Left lung (tissue), 14 donors: ENCODE measurements at places on chromosomes 12 and 14. TPM values are rescaled to one million over a fixed set of nuclear protein-coding genes. Genes with fewer than 3 reads are reported as not detected.
A peak's percentile ranks its signal among the peaks of the same experiment; 100 is the strongest.

Gene NRIP2
- total RNA-seq: 0.79 TPM

Gene GRIP1
- 2.5 TPM for total RNA-seq

Gene FGF6
- total RNA-seq: not detected

Gene ATN1
- total RNA-seq: 107 TPM

Gene ITGB7
- 10.9 TPM for total RNA-seq

Gene BDKRB1
- total RNA-seq: not detected

Gene SLC2A14
- 2.5 TPM for total RNA-seq

Gene SOAT2
- not detected for total RNA-seq

Gene OR6C6
- total RNA-seq: not detected

Gene BEST3
- not detected for total RNA-seq

Gene ANKRD33
- not detected for total RNA-seq

Gene IKZF4
- 8.5 TPM for total RNA-seq

Gene TXNDC16
- 6.2 TPM for total RNA-seq

Gene CLMN
- 30.0 TPM for total RNA-seq

Gene SLC6A15
- 0.21 TPM for total RNA-seq

DNA sequence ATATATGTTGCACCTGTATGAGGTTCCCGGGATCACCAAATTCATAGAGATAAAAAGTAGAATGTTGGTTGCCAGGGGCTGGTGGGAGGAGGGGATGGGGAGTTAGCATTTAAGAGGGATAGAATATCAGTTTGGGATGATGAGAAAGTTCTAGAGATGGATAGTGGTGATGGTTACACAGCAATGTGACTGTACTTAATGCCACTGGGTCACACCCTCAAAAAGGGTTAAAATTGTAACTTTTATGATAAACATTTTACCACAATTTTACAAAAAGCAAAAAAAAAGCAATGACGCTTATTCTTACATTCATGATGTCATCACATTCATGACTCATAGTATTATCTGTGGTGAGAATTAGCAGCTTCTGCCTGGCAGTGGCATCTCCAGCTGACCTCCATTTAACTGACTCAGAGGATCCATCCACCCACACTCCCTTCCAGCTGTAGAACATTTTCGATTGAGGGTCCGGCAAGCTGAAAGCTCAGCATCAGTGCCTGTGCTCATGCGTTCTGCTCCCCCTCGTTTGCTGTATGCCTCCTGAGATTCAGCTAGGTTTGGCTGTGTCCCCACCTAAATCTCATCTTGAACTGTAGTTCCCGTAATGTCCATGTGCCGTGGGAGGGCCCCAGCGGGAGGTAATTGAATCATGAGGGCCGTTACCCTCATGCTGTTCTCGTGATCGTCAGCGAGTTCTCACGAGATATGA lies 64.8 kb upstream of the TMEM260 start:
- no peak for DNase-seq

- DNase-seq: no peak
Observed at GRCh38 chr12:124007826-124008570, 35.0 kb downstream of the ZNF664 start.

- DNase-seq: no peak
Observed at GRCh38 chr12:88266806-88267360, 124.8 kb downstream of the TMTC3 start.

GRCh38 chr12:26346736-26347135 lies 151.4 kb downstream of the SSPN start:
- no peak for DNase-seq

DNA sequence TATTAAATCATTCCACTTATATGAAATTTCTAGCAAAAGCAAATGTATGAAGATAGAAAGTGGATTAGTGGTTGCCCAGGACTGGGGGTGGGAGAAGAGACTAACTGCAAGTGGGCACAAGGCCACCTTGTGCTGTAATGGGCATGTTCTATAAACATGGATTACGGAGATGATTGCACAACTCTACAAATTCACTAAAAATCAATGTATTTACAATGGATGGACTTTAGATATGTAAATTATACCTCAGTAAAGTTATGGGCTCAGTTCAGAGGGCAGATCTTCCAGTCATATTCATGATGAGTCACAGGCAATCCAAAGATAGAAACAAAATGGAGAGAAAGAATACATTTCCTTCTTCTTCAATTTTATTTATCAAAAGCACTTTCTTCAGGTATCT lies 173.9 kb downstream of the NDUFA12 start:
- no peak for DNase-seq

GRCh38 chr14:101875041-101875726 lies 89.2 kb upstream of the DYNC1H1 start:
- DNase-seq: no peak

GRCh38 chr12:87783467-87783866 lies 245.7 kb downstream of the C12orf50 start:
- no peak for DNase-seq

- no peak for DNase-seq
Observed at GRCh38 chr12:71492604-71493003, 53.0 kb downstream of the LGR5 start.

- no peak for DNase-seq
Observed at GRCh38 chr12:51910168-51910567, 2.9 kb downstream of the ACVRL1 start.

DNA sequence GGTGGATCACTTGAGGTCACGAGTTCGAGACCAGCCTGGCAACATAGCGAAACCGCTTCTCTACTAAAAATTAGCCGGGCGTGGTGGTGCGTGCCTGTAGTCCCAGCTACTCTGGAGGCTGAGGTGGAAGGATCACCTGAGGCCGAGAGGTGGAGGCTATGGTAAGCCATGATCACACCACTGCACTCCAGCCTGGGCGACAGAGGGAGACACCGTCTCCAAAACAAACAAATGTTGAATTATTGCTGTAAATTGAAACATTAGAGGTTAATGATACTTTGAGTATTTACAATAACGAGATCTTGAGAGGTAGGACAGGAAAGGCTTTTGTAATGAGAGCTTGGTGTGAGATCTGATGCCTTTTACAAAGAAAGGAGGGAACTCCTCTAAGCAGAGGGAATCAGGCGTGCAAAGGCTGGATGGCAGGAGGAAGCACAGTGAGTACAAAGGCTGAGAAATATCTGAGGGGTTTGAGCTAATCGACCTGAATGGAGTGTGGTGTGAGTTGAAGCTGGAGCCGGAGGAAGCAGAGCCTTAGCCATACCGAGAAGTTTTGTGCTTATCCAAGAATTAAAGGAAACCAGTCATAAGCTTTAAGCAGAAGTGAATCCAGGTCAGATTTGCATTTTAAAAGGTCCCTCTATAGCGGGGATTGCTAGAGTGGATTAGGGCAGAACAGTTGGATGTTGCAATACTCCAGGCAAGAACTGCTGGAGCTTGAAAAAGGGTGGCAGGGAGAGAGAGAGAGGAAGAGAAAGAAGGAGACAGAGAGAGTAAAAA lies 1.1 kb downstream of the RHNO1 start:
- no peak for DNase-seq

- DNase-seq: no peak
Observed at GRCh38 chr14:68413509-68413908, 379.4 kb downstream of the ZFP36L1 start.

DNA sequence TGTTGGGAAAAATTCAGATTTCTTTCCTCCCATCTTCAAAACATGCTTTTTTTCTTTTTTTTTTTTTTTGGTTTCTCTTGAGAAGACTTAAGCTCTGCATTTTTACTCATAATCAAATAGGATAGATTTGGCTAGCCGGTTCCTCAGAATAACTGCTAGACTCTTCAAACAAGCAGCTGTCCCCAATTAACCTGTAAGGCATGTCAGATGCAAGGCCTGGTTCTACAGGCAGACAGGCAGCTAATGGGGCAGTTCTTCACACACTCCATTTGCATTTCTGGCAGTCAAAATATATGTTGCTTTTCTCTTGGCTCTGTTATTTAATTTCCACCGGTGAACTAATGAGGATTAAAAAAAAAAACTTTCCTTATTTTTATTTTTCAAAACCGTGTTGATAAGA lies 228.0 kb upstream of the ATP2B1 start:
- no peak for DNase-seq

DNA sequence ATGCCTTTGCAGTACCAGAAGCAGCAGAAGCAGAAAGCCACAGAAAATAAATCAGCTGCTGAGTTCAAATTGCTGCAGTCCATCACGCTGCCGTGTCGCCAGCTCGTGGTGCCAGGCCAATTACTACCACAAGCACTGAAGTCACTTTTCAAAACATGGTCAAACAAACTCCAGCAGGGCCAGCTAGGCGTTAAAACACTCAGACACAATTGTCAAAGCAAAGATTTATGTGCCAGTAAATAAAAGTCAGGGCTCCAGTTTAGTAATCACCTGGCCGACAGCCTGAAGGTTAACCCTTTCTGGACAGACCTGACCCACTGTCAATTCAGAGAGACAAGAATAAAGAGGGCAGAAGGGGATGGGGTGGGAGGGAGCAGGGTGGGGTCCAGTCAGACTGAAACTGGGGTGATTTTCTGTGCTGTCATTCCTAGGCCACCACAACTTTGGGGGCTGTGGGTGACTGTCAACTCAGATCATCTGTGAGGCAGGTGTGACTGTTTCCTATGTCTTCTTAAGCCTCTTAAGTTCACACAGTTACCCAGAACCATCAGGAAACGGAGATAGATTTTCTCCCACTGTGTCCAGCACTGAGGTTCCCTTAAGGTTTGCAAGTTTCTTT lies 109.8 kb upstream of the FUT8 start:
- DNase-seq: no peak

GRCh38 chr12:10826258-10826657 lies at the start of gene TAS2R10:
Gene TAS2R10, minus strand, starts transcription at chr12:10826358. Its CDS starts 89 bp downstream, at chr12:10826269.
- DNase-seq: no peak

- DNase-seq: no peak
Observed at GRCh38 chr12:16828891-16829290, 222.9 kb upstream of the LMO3 start.

- no peak for DNase-seq
Observed at GRCh38 chr12:117599849-117600248, 238.4 kb upstream of the NOS1 start.

- DNase-seq: peak; percentile 30
Observed at GRCh38 chr14:75469606-75470237, 41.9 kb downstream of the JDP2 start.

DNA sequence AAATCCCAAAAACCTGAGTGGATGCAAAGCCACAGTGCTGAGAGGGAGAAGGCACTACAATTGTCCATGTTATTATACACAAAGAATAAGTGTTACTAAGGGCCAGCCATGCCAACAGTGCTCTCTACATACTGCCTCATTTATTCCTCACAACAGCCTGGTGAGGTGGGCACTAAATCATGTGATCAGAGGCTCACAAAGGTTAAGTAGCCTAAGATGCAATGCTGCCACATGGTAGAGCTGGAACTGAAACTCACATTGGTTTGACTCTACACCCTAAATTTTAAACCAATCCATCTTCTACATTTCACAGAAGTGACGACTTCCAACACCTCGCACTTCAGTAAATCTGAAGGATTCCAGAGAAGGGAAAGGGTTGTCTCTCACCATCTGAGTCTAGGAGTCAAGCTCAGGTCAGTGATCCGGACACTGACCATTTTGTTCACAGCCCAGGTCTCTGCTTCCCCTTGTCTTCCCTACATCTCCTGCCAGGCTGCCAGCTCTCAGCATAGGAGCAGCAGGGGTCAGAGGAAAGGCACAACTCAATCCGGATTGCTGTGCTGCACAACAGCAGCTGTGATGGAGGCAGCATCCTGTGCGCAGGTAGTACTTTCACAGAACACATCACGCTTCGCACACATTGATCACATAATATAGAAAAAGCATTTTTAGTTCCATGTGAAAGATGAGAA lies 29.6 kb downstream of the NID2 start:
- no peak for DNase-seq

GRCh38 chr12:113396828-113397496 lies 6.7 kb downstream of the SDS start:
- DNase-seq: no peak

DNA sequence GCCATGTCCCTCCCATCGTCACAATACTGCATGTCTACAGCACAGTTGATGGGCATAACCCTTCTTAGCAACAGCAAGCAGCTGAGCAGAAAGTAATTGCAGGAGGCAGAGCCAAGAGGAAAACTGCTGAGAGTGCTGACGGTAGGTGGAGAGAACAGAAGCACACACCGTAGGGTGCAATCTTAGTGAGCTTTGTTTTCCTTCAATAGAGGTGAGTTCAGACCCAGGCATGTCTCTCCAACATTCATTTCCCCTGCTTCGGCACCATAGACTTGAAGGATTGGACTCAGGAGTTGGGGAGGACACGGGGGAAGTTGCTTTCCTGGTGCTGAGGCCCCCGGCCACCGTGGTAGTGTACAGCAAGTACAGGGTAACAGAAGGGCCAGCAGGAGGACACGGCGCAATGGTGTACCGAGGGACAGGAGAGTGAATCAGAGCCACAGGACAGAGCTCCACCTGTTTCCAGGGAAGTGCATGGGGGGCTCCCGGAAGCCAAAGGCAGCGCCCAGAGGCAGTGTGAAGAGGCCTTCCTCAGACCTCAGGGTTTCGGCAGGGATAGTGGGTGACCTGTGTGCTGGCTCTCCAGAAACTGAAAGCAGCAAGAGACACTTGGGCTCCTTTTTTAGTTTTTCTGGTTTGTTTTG lies 36.3 kb upstream of the SINHCAF start:
- no peak for DNase-seq

DNA sequence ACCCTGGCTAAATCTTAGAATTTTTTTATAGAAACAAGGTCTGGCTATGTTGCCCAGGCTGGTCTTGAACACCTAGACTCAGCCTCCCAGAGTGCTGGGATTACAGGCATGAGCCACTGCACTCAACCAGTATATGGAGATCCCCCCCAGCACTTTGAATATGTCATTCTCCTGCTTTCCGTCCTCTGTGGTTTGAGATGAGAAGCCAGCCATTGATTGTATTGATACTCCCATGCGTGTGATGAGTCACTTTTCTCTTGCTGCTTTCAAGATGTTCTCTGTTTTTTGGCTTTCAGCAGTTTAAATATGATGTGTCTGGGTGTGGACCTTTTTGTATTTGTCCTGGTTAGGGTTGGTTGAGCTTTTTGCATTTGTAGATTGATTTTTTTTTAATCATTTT lies 75.2 kb upstream of the DNM1L start:
- DNase-seq: no peak

GRCh38 chr12:128137140-128137539 lies 129.8 kb upstream of the TMEM132C start:
- no peak for DNase-seq

DNA sequence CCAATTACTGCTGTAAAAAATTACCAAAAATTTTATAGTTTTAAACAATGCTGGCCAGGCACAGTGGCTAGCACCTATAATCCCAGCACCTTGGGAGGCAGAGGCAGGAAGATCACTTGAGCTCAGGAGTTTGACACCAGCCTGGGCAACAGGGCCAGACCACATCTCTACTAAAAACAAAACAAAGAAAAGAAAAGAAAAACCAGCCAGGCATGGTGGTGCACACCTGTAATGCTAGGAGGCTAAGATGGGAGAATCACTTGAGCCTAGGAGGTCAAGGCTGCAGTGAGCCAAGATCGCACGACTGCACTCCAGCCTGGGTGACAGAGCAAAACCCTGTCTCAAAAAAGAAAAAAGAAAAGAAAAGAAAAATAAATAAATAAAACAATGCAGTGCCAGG lies 54.0 kb upstream of the ARID2 start:
- DNase-seq: no peak
